ENCODE measurements at places on chromosomes 3 and 15. TPM values are rescaled to one million over a fixed set of nuclear protein-coding genes. Genes with fewer than 3 reads are reported as not detected.

- no peaks in the 10 kb centered on the region for H3K27me3 ChIP-seq
- no peak overlapping the region for H3K27ac ChIP-seq
- no peaks in the 10 kb centered on the region for H3K4me1 ChIP-seq
- H3K4me3 ChIP-seq, result no peak overlapping the region
Observed at GRCh38 chr3:77780278-77780996, 740.5 kb downstream of the ROBO2 start.

KCNMB2 gene
- polyA plus RNA-seq, result not detected

DNA sequence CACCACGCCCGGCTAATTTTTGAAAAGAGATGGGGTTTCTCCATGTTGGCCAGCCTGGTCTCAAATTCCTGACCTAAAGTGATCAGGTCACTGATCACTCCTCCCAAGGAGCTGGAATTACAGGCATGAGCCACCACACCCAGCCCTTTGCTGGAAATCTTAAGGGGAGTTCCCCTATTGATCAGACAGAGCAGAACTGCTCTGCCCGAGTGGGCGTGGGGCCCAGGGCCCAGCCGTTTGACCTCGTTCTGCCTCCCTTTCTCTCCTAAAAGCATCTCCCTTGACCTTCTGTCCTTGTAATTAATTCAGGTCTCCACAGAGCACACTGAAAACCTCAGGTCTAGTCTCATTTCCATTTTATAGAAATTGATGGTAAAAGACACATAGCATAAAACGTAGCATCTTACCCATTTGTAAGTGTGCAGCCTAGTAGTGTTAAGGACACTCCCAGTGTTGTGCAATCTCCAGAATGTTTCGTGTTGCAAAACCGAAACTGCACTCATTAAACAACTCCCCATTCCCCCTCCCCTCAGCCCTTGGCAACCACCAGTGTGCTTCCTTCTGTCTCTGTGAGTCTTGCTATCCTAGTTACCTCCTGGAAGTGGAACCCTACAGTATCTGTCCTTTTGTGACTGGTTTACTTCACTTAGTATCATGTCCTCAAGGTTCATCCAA is 89.3 kb downstream of the SLCO3A1 start:
- no peaks in the 10 kb centered on the region for H3K36me3 ChIP-seq
- peak; percentile 93 for DNase-seq
- peaks cover 13% of the 10 kb centered on the region for H3K4me1 ChIP-seq

- no peaks in the 10 kb centered on the region for H3K36me3 ChIP-seq
- DNase-seq, result peak; percentile 82
- H3K27ac ChIP-seq, result peak overlapping the region; percentile 54
- H3K4me1 ChIP-seq, result peaks cover 43% of the 10 kb centered on the region
Observed at GRCh38 chr3:177835008-177835407, 637.7 kb upstream of the TBL1XR1 start.

CADPS gene
- 3.0 TPM for polyA plus RNA-seq

MNS1 gene
- polyA plus RNA-seq, result 3.6 TPM

All from GM23248 (cell line).